ENCODE measurements at places on chromosomes 7 and 10.
A peak's percentile ranks its signal among the peaks of the same experiment; 100 is the strongest.

GRCh38 chr7:18027628-18028027 is at the start of gene PRPS1L1:
Gene PRPS1L1 (minus strand): TSS chr7:18027846.
- DNase-seq: no peak

- DNase-seq: no peak
These were observed 76.4 kb downstream of the RGS10 start for GRCh38 chr10:119466076-119466475.

GRCh38 chr7:138249975-138250374 is 173.7 kb downstream of the AKR1D1 start:
- no peak for DNase-seq

DNA sequence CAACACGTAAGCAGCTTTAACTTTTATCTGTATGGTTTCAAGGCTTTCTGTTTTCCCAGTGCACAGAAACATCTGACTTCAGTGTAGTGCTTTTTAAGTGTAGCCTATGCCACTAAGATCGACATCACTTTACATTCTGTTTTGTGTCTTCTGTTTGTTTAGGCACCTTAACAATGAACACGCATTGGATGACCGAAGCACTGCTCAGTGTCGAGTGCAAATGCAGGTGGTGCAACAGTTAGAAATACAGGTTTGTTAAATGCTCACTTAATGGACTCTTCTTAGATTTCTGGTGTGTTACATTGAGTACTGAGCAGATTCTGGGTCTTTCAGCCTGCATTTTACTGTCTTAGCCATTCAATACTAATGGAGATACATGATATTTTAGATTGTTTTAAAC is 237.4 kb downstream of the FOXP2 start:
- DNase-seq: no peak

DNA sequence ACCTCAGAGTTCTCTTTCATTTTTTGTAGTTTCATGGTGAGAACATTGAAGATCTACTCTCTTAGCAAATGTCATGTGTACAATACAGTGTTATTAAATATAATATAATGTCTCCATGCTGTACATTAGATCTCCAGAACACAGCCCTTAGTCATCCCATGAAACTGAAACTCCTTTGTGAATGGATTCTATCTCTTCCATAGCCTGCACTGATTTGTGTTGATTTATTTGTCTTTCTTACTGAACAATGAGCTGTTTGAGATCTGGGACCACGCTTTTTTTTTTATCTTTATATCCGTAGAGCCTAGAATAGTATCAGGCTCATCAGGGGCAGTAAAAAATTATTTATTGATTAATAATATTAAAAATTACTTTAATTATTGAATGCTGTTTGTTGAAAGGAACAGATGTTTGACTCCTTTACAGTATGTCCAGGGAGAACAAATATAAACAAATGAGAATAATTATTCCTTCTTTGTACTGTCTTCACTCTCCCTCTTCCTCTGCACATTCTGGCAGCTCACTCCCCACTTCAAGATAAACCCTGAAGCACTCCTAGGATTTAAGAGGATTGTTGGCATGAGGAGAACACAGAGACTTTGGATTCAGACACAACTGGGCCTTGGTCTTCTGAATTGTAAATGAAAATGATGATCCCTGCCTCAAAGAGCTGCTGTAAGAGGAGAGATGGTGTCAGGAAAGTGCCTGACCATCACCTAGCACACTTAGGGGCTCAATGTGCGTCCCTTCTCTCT is 81.6 kb upstream of the MSRB2 start:
- no peak for DNase-seq

DNA sequence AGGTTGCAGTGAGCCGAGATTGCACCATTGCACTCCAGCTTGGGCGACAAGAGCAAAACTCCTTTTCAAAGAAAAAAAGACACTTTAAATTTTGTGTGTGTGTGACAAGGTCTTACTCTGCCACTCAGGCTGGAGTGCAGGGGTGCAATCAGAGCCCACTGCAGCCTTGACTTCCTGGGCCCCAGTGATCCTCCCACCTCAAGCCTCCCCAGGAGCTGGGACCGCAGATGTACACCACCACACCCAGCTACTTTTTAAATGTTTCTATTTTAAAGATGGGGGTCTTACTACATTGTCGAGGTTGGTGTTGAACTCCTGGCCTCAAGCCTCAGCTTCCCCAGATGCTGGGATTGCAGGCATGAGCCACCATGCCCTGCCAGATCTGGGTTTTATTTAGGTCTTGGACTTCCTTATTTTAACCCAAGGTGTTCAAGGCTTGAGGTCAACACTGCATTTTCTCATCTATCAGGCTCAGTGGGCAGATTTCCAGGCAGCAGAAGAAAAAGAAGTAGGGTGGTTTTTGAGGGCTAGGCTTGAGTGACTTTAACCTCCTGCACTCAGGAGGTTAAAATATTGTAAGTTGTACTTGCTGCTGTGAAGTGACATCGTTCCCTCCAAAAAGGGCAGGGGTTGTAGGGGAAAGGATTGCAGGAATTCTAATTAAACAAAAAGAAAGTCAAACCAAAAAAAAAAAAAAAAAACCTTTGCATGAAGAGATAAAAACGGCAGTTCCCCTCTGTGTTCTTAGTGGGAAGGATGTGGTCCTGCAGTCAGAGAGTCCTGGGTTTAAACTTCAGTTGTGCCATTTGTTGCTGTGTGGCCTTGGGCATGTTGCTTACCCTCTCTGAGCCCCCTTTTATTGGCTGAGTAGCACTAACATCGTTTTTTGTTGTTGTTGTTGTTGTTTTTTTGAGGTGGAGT is 71.5 kb downstream of the CARD11 start:
- DNase-seq: no peak

GRCh38 chr10:121076776-121077715 is 225.9 kb downstream of the WDR11 start:
- no peak for DNase-seq

- no peak for DNase-seq
These were observed 5.1 kb upstream of the HIPK2 start for GRCh38 chr7:139782932-139783331.

GRCh38 chr7:39688611-39689480 is 65.5 kb downstream of the RALA start:
- DNase-seq: no peak

DNA sequence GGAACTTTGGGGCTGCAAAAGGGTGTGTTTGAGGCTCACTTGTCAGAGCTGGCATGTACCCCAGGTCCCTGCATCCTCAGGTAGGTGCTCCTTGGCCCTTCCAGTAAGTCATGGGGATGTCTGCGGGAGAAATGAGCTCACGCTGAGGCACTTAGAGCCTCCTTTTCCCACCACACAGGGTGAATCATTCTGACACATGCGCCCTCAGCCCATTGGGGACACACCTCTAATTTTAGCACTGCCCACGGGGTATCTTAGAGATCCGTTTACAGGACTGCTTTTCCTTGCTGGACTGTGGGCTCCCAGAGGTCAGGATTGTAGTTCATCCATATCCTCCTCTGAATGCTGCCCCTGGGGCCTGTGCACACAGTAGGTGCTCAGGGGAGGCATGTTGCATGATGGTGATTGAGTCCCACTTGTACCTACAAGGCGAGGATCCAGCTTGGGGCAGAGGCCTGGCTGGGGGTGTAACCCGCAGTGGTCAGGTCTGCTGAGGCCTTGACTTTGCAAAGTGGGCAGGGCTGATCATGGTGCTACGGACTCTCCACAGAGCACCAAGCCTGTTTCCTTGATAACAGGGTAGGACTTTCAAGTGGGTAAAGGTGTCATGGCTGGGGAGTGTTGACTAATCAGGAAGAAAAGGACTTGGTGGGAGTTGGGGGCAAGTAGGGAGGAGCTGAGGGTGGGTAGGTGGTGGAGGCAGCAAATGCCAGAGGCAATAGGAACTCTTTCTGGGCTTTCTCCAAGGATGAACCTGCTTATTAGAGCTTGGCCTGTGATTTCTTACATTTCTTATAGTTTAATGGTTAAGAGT is 5.8 kb downstream of the TSPAN15 start:
- DNase-seq: no peak

- DNase-seq: no peak
These were observed 50.4 kb upstream of the WNT16 start for GRCh38 chr7:121278120-121279021.

GRCh38 chr10:102455893-102456471 is 4.6 kb upstream of the C10orf95 start:
- no peak for DNase-seq

DNA sequence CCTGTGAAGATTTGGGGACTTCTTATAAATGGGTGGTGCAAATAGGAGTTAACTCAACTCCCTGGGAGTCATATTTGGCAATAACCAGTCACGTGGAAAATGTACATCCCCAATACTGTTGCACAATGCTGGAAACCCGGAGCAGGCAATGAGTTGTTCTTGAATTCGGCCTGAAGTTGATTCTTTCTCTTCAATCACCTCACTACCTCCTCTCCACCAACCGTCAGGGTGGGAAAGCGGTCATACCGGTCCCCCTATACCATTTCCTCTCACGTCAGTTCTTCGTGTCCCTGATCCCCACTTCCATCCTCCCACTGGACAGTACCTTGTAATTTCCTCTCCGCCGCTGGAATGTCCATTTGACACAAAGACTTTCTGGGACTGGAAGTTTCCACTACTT is 2.8 kb downstream of the GIMAP5 start:
- DNase-seq: no peak

DNA sequence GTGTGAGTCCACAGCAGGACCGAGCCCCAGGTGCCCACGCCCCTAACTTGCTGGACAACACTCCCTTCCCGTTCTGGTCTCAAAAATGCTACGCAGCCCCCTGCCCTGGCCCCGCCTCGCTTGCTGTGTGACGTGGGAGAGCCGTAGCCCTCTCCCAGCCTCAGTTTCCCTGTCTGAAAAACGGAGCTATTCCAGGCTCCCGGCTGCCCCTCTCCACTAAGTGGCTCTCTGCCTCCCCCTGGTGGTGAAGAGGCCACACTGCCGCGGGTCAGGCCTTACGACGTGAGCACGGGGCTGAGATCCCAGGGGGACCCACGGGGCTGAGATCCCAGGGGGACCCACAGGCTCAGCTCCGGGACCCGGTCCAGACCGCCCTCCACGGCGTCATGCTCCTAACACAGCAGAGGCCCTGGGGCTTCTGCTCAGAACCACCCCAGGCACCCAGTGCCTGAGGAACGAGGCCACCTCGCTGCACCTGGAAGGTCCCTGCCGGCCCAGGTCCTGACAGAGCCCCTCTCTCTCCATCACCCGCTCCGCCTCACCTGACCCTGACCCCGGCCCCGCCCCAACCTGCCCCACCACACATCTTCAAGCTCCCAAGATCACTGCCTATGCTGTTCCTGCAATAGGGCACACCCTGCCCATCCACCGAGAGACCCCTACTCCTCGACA is 26.7 kb downstream of the MICALL2 start:
- peak; percentile 85 for DNase-seq

DNA sequence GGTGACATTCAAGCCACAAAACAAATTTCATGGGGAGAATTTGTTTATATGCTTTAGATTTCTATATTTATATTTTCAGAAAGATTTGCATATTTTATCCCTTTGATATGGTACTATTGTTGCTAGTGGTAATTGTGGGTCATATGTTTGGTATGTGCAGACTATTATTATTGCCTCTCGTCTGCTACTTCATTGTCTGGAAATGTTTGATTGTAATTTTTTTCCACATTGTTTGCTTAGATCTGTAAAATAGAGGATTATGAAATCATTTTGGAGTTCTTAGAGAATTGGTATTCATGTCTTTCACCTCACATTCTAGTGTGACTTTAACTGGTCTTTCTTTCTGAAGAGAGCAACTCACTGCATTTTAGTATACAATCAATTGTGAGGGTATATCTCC is 44.7 kb downstream of the MYO3A start:
- DNase-seq: no peak

GRCh38 chr7:122412441-122412840 is 107.9 kb upstream of the FEZF1 start:
- DNase-seq: no peak

DNA sequence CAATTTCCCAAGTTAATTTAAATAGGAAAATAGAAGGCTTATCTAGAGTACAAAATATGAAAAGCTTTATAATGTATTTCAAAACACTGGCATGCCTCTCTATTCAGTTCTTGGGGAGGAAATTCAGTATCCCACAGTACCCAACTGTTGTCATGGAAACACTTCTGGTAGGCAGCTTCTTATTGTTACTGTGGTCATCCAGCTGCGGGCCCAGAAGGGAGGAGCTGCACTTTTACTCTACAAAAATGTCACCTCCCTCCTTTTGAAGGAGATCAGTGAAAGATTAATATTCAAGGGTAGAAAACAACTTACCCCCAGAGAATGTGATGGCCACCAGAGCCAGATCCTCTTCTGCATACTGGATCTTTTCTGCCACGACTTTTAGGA is 202.8 kb downstream of the RAPGEF5 start:
- no peak for DNase-seq

DNA sequence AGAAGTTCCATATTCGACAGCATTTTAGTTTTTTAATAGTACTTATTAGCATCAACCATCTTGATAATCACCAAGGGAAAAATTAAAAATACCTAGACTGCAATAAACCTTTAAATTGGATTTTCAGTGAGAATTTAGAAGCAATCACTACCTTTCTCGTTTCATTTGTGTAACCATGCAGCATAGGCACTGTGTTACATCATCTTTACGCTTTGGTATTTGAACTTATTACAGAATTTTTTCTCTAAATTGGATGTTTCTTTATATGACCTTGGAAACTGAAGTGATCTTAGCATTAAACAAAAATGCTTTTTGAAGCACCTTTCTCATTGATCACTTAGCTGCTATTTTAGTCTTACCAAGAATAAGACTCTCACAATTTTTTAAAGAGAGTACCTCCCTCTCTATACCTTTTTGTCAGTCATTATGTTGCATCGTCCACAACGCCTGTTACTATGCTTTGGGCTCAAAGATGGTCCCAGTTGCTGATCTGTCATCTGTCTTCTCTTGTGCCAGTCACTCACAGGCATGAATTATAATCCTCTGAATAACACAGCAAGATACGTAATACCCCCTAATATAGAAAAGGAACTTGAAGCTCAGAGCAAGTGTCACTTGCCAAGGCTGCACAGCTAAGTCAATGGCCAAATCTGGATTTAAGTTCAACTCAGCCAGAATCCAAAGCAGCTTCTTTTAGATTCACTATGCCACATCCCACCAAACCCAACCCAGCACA is 19.6 kb upstream of the ASCC1 start:
- DNase-seq: no peak

DNA sequence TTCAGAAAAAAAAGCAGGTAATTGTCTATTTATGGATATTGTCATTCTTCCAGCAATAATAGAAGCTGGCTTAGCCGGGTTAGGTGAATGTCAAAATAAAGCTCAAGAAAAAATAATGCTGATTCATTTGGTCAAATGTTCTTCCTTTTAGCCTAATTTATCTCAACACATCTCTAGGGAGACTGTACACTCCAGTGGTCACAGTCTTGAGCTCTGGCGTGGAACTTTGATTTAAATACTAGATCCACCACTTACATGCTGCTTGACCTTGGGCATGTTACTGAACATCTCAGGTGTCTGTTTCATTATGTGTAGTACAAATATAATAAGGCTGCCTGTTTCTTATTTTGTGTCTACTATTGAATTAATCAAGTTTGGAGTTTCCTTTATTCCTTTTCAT is 22.0 kb downstream of the PRTFDC1 start:
- no peak for DNase-seq

DNA sequence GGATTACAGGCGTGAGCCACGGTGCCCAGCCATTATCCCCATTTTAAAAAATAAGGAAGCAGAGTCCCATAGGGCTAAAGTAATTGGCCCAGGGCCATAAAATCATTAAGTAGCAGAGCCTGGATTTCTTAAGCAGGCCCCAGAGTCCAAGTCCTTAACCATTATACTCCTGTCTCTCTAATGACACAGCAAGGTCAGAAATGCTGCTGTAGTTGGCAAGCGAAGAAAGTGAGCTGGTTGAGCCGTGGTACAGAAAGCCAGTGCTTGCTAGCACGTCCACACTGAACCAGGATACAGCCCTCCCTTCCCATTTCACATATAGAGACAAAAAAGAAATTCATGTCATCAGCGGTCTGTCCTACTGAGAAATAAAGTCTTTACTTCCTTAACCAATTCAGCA is 562.7 kb downstream of the GALNT17 start:
- DNase-seq: no peak

Measured in stimulated activated CD4-positive, alpha-beta T cell treated with anti-CD3 and anti-CD28 coated beads, Interleukin-1b, Interleukin-23, amount 100 ng/mL, for 24 hours (primary cell).